ENCODE measurements at places on chromosomes 7 and 10. TPM values are rescaled to one million over a fixed set of nuclear protein-coding genes. Genes with fewer than 3 reads are reported as not detected.

HMX2 gene
- total RNA-seq = 0.58 TPM

TMEM176A gene
- total RNA-seq = 0.24 TPM

- no peak for DNase-seq
These were observed 93.0 kb upstream of the SORCS3 start for GRCh38 chr10:104548090-104548489.

GRCh38 chr7:50591480-50592438, 26.6 kb upstream of the DDC start:
- DNase-seq = no peak

DNA sequence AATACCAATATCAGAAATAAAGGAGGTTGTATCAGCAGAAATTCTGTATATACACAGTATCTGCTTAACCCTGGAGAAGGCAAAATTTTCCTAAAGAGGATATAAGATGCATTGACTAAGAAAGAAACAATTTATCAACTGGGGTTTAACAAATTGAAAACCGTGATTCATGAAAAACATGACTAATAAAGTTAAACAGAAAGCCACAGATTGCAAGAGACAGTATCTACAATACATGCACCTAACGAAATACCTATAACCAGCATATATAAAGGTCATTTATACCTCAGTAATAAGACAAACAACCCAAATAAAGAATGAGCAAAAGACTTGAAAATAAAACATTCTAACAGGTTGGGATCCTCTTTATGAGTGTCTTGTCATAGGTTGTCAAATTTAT, 101.8 kb downstream of the IQUB start:
- DNase-seq = no peak

GRCh38 chr7:132475669-132476116, 100.6 kb downstream of the PLXNA4 start:
- no peak for DNase-seq

DNA sequence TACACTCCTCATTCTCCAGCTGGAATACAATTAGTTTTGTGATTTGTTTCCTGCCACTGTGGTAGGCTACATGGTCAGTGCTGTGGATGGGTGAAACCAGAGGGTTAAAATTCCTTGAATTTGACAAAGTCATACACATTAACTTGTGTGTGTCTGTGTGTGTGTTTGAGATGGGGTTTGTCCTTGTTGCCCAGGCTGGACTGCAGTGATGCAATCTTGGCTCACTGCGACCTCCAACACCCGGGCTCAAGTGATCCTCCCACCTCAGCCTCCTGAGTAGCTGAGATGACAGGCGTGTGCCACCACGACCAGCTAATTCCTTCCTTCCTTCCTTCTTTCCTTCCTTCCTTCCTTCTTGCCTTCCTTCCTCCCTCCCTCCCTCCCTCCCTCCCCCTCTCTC, 24.8 kb upstream of the GIMAP8 start:
- DNase-seq = no peak

GRCh38 chr7:34163956-34164355, 258.6 kb downstream of the BMPER start:
- no peak for DNase-seq

DNA sequence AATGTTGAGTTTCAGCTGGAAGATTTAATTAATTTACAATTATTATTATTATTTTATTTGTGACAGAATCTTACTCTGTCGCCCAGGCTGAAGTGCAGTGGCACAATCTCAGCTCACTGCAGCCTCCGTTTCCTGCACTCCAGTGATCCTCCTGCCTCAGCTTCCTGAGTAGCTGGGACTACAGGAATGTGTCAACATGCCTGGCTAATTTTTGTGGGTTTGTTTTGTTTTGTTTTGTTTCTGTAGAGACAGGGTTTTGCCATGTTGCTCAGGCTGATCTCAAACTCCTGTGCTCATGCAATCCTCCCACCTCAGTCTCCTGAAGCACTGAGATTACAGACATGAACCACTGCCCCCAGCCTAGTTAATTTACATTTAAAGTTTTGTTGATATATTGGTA, 93.8 kb upstream of the MEOX2 start:
- no peak for DNase-seq

- no peak for DNase-seq
These were observed 59.5 kb downstream of the RGS10 start for GRCh38 chr10:119483001-119483400.

Data from activated T-cell treated with anti-CD3 and anti-CD28 coated beads, Interleukin-2, amount 50 U/mL, for 72 hours (primary cell).